ENCODE measurements at places on chromosomes 6 and 20.

DNA sequence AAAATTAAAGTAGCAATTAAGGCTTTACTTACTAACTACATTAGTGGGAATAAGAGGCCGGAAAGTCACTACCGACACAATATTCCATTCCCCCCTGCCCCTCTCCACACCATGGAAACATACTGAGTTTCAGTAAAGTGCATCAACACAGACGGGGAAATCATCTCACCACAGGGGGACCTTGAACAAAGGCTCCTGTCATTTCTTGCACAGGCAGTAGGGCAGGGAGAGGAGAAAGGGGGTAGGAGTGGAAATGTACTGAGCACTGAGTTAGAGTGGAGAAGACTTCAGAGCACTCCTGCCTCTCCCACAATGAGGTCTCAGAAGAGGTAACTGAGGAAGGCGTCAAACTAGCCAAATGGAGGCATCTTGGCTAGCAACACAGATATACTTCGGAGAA is 1426.9 kb upstream of the EYS start:
- no peak for DNase-seq

DNA sequence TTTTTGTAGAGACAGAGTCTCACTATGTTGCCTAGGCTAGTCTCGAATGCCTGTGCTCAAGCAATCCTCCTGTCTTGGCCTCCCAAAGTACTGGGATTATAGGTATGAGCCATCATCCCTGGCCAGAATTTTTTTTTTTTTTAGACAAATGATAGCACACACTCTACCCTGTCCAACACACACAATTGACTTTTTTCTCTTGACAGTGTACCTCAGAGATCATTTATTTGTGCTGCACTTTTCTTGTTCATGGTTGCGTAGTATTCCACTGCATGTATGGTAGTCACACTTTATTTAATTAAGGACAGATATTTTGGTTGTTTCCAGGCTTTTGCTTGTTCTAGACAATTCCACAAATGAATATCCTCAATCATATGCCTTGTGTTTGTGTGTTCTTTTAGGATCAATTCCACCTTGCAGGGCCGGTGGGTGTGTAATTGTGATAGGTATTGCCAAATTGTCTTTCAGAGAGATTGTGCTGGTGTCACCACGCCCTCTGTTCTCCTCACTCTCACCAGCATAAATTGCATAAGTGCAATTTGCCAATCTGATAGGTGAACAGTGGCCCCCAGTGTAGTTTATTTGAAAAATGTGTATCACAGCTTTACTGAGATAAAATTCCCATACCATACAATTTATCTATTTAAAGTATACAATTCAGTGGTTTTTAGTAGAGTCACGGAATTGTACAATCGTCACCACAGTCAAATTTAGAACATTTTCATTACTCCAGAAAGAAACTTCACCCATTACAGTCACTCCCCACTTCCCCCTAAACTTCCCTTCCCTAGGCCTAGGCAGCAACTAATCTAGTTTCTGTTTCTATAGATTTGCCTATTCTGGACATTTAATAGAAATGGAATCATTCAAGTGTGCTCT is 20.1 kb downstream of the SRC start:
- DNase-seq, result no peak

GRCh38 chr20:19335341-19335740 is 122.9 kb downstream of the SLC24A3 start:
- no peak for DNase-seq

- no peak for DNase-seq
These were observed 10.9 kb downstream of the FKBP1A start for GRCh38 chr20:1381753-1382591.

GRCh38 chr6:165872311-165872710 is 209.3 kb upstream of the PDE10A start:
- DNase-seq, result no peak

DNA sequence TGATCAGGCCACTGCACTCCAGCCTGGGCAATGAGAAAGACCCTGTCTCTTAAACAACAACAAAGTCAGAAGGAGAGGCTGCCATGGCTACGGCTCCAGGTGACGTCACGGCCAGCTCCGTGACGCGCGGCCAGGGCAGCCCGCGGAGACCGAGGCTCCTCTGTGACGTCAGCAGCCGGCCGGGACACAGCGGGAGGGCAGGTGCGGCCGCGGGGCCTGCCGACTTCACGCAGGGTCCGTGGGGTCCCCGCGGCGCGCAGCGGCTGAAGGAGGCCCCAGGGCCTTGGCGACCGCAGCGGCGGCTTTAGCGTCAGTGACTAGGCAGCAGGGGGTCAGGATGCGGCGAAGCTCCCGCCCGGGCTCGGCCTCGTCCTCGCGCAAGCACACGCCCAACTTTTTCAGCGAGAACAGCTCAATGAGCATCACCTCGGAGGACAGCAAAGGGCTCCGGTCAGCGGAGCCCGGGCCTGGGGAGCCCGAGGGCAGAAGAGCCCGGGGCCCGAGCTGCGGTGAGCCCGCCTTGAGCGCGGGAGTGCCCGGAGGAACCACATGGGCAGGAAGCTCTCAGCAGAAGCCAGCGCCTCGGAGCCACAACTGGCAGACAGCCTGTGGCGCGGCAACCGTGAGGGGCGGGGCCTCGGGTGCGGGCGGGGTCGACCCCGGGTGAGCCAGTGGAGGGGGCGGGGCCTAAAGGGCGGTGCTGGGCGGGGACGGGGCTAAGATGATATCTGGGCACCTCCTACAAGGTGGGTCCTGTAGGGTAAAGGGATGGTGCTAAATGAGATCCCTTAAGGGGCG is at the start of gene SPAG4:
Gene SPAG4, plus strand, starts transcription at position 163 of the 798 bp plus-strand sequence. Its CDS starts 175 bp downstream, at position 338.
- peak; percentile 100 for DNase-seq

- no peak for DNase-seq
These were observed 15.1 kb downstream of the KIF13A start for GRCh38 chr6:17972074-17972952.

- DNase-seq, result no peak
These were observed 7.9 kb upstream of the OSER1 start for GRCh38 chr20:44218446-44218845.

- DNase-seq, result peak; percentile 9
These were observed 135.3 kb upstream of the DEFB112 start for GRCh38 chr6:50185006-50185405.

GRCh38 chr6:142878407-142878806 is 66.6 kb downstream of the HIVEP2 start:
- DNase-seq, result no peak

- no peak for DNase-seq
These were observed 53.6 kb upstream of the AGPAT4 start for GRCh38 chr6:161327360-161327953.

DNA sequence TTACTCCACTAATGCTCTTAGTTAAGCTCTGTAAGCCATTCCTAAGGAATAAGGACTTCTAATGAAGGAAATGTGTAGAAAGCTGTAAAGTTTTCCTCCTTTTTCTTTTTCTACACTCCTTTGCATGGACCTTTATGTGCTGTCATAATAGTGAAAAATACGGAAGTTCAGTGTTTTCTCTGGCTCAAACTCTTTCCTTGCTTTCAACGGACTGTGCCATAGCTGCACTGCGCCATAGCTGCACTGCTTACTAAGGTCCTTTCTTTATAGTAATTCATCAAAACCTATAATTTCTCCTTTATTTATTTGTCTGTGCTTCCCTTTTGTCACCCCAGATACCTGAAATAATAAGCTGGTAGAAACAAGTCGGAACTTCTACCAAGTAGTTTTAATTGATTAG is 67.3 kb downstream of the RNF144B start:
- no peak for DNase-seq

GRCh38 chr6:108293527-108294296 is 1.1 kb upstream of the AFG1L start:
- DNase-seq, result peak; percentile 5

GRCh38 chr6:32906539-32906938 is 34.3 kb downstream of the HLA-DMB start:
- DNase-seq, result no peak

GRCh38 chr6:38774929-38775707 is 60.0 kb downstream of the DNAH8 start:
- no peak for DNase-seq

GRCh38 chr6:158009114-158009891 is 27.6 kb downstream of the SYNJ2 start:
- DNase-seq, result no peak

- no peak for DNase-seq
These were observed 46.2 kb upstream of the ARMH2 start for GRCh38 chr6:24844903-24845302.

DNA sequence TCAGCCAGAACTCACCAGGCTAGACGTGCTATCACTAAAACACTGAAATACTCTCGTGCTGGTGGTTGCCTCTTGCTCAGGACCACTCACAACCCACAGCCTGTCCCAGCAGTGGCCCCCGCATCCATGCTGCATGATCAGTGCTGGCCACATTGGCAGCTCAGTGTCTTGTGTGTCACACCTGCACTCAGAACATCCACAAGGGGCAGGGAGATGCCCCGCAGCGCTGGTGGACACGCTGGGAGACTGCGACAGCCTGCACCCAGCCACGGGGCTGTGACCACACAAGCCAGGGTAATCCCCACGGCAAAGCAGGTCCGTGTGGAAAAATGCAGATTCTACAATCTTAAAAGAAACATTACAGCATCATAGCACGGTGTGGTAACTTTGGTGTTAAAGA is 23.9 kb upstream of the APMAP start:
- no peak for DNase-seq

DNA sequence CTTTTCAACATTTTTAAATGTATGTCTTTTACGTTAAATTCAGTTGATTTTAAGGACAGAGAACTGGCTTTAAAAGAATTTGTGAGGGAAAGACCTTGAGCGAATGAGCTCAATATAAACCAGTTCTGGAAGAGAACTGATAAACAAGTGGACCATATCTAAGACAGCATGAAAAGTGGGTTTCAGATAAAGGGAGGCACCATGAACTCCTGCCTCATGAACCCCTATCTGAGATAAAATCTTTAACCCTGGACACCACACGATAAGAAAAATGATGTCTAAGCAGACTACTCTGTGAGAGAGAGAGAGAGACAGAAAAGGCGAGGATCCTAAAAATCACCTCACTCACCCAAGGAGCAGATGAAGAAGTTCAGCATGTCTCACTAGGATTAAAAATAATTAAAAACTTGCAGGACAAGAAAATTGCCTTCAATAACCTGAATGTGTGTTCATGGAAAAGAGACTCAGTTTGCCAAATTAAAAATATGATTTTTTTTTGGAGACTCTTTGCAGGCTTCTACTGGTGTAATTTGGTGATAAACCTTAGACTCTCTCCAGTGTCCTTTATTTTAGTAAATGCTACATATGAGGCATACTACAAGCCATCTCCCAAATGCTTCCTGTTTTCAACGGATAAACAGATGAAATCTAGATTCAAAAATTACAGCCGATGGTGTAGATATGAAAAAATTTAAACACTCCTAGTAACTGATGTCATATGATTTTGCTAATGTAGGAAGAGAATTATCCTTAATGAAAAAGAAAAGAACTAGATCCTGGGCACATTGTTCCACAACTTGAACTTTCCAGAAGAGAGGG is 299.5 kb downstream of the ADGB start:
- no peak for DNase-seq

- no peak for DNase-seq
These were observed 229.3 kb downstream of the RFPL4B start for GRCh38 chr6:112576423-112576822.

DNA sequence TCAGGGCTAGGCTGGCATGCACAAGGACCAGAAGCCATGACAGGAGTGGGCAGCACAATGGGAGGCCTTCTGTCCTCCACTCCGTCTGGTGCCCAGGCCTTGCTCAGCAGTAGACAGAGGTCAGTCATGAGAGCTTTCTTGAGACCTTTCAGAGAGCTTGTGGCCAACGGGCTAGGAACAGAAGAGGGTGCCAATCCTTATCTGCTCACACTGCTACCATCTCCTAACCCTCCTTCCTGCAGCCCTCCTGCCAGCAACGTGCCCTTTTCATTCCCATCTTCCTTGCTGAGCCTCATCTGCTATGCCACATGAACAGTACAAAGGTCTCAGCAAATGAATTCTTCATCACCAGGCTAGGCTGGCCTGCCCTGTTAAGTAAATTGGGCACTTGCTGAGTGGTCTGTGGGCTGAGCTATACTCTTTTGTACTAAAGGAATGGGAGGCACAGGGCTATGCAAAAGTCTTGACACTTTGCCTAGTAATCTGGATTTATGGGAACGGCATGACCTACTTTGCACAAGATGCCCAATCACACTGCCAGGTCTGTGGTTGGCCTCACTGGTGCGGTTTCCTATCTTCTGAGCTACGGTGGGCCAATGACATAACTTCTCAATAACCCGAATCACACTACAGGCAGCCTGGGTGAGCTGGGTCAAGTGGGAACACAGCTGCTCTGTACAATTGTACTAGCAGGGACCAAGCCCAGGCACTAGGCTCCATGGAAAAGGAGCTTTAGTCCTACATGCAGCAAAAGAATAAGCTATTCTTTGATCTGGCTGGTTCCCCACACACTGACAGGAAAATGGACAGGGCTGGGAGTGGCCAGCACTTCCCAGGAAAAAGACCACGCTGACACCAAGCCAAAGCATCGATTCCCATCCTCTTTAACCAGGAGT is 47.8 kb downstream of the ELOVL5 start:
- DNase-seq, result no peak

DNA sequence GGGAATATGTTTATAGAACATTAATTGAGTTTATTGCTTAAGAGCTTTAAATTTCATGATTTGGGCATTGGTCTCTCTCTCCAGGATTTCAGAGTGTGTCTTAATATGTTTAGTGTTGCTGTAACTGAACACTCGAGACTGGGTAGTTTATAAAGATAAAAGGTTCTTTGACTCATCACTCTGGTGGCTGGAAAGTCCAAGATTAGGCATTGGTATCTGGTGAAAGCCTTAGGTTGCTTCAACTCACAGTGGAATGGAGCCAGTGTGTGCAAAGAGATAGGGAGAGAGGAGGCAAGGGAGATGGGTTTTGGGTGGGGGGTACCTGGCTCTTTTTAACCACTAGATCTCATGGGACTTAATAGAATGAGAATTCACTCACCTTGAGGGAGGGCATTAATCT is 35.6 kb upstream of the DTNBP1 start:
- DNase-seq, result no peak

DNA sequence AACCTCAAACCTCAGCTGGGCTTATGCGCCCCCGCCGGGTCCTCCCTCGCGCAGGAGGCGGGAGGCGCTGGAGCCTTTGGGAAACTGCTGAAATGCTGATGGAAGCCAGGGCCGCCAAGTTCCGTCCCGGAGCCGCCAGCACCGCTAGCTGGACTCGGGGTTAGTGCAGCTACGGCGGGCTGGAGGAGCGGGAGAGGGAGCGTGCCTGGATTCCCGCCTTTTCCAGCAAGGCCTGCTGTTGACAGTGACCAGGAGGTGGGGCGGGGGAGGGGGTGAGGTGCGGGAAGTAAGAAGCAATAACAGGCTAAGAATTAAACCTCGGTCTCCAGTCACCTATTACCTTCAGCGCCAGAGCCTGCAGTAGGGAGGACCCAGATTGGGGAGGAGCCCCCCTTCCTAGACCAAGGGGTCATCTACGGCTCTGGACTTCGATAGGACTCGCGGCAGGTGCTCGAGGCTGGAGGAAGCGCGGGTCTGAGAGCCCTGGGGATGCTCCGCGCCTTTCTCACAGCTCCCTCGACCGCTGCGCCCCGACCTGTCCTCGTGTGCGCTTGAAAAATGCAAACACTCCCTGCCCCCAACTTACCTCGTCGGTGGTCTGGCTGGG is 20.5 kb downstream of the COL9A1 start:
- DNase-seq, result no peak

DNA sequence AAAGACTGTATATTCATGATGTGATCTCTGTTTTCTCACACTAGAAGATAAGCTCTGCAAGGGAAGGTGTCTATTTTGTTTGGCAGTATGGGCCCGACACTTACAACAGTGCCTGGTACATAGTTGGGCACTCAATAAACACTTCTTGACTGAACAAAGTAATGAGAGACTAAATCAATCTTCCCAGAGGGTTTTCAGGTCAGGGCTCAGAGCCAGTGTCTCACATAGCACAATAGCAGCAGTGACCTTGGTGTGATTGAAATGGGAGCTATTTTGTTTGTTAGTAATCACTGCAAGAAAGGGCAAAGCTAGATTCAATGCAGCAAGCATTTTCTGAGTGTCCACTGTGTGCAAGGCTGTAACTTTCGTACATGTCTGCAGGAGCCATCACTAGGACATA is 26.4 kb upstream of the GCM1 start:
- no peak for DNase-seq

Measured in NCI-H1436 (cell line).